Activated naive CD8-positive, alpha-beta T cell treated with anti-CD3 and anti-CD28 coated beads for 36 hours (primary cell): ENCODE measurements at places on chromosomes 5 and 9. TPM values are rescaled to one million over a fixed set of nuclear protein-coding genes. Genes with fewer than 3 reads are reported as not detected.

C9orf50 gene
- total RNA-seq, result not detected

AQP3 gene
- total RNA-seq, result 2.3 TPM

SLC34A3 gene
- total RNA-seq, result not detected

CKS2 gene
- 343 TPM for total RNA-seq

ANXA2R gene
- 8.5 TPM for total RNA-seq

DNA sequence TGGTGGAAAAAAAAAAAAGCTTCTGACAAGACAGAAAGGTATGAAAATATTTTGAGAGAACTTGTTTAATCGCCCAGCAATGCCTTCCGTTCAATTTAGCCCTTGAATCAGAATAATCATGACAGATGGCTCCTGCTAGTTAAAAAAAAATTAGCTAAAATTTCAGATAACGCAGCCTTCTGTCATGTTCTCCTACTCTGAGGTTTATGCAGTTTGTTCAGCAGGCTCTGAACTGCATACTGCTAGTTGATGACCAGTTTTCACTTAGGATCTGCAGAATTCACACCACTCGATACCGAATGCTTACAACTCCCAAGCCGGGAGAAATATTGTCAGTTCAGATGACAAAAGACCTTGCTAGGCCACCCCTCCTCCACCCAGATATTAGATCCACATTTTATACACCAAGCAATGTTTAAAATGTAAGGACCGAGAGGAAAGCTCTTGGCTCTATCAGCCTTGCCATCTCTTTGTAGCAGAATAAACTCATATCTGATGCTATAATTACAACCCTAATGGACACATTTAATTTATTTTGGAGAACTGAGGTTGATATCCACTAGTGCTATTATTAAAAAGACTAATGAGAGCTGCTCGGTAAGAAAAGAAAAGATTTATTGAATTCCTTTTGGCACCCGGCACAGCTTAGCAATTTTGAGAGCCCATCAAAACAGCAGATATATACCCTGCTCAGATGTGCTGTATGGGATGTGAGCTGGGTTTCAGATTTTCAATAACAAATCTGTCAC lies 322.8 kb downstream of the GLIS3 start:
- DNase-seq, result no peak

GRCh38 chr5:54997081-54997480 lies 11.7 kb upstream of the ESM1 start:
- no peak for DNase-seq

DNA sequence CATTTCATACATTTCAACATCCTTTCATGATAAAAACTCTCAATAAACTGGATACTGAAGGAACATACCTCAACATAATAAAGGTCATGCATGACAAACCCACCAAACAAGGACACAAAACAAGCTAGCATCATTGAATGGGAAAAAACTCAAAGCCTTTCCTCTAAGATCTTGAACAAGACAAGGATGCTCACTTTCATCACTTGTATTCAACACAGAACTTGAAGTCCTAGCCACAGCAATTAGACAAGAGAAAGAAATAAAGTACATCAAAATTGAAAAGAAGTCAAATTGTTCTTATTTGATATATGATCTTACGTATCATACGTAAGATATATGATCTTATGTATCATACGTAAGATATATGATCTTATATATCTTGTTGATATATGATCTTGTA lies 5.3 kb downstream of the MRPL50 start:
- no peak for DNase-seq

GRCh38 chr9:20508242-20508641 lies 114.1 kb downstream of the MLLT3 start:
- DNase-seq, result no peak

DNA sequence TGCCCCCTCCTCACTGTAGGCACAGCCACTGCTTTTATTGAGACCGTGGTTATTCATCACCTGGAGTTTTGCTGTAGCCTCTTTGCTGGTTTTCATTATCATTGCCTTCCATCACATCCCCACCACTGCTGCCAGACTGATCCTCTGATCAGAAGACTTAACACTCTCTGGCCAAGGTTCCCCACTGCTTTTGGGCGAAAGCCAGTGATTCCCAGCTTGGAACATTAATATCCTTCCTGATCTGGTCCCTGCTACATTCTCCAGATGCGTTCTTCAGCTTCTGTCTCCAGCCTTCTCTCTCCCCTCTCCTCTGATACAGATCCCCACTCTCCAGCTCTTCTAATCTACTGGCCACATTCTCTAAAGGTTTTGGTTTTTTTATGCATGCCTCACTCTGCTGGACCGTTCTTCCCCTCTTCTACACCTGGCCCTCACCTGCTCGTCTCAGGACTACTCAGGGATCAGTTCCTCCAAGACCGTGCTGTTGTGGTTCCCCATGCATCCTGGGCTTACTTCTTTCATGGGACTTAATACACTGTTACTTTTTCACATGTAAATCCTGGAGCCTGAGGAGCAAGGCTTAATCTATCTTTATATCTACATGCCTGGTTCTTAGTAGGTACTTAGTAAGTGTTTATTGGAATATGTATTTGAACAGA lies 115.0 kb downstream of the PRKACG start:
- no peak for DNase-seq

DNA sequence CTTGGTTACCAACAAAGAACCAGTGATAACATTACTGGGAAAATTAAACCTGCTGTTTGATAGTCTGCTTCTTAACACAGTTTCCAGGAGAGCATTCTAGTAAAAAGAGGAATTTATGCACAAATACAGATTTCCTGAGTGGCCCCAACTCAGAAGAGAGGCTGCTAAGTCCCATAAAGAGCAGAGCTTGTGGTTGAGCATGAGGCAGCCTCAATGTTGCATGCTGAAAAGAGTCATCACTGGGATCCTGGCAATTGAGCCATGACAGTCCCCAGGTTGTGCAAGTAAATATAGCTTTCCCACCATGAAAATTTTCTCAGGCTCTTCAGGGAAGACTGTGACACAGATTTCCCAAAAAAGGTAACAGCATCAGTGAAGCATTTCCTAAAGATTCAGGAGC lies 47.5 kb upstream of the ADRB2 start:
- DNase-seq, result no peak

GRCh38 chr9:112852741-112853504 lies 37.8 kb downstream of the SLC46A2 start:
- DNase-seq, result no peak

- no peak for DNase-seq
These were observed 4.5 kb upstream of the LMX1B start for GRCh38 chr9:126609191-126609590.

DNA sequence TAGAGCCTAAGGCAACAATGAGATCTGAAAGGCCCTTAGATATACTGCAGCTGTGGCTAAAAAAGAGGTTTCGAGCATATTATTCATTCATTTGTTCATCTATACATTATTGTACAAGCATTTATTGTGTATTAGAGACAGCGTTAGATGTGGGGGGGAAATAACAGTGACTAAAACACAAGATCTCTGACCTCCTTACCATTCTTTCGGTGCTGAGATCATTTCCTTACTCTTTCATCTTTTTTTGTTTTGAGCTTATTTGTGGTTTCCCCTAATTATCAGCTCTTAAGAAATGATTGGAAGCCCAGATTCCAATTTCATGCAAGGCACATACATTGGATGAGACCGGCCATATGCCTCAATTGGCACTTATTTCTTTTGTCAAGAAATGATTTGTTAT lies 113.2 kb downstream of the SEC61B start:
- DNase-seq, result no peak

GRCh38 chr9:103730866-103731265 lies 363.2 kb upstream of the SMC2 start:
- DNase-seq, result no peak

GRCh38 chr5:168291342-168291963 lies at the start of gene WWC1:
TSS of gene WWC1 (plus strand) at chr5:168291645. CDS start at chr5:168292153, 508 bp downstream.
- DNase-seq, result peak; percentile 63

- no peak for DNase-seq
These were observed 1.6 kb upstream of the CFAP90 start for GRCh38 chr5:7852542-7852941.

DNA sequence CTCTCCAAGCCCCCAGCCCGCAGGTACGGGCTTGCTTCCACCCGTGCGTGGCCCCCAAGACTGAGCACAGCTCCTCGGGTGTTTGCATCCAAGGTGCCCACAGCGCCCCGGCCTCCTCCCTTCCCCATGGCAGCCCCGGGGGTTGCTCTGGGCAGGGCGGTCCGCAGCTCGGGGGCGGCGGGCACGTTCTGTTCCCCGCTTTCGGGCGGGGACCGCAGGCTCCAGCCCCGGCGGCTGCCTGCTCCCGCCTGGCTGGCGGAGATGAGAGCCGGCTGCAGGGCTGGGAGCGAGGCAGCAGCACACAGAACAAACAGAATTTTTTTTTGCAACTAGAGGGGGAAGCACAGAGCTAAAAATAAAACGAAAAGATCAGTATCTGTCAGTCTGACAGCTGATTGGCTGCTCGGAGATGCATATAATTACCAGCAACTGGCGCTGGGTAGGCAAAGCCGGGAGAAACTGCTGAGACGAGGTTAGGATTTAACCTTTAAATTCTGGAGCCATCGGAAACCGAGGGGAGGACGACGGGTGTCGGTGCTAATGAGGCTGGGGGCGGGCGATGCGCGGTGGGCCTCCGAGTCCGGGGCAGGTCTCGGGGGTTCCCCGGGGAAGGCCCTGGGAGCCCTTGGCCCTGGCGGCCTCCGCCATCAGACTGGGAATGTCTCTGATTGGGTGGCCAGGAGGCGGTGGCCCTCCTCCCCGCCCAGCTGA lies 142.7 kb upstream of the IER5L start:
- DNase-seq, result peak; percentile 48

- no peak for DNase-seq
These were observed 166.1 kb downstream of the MARCHF11 start for GRCh38 chr5:16013334-16014065.

- no peak for DNase-seq
These were observed 30.3 kb upstream of the HMGCR start for GRCh38 chr5:75306746-75307145.

DNA sequence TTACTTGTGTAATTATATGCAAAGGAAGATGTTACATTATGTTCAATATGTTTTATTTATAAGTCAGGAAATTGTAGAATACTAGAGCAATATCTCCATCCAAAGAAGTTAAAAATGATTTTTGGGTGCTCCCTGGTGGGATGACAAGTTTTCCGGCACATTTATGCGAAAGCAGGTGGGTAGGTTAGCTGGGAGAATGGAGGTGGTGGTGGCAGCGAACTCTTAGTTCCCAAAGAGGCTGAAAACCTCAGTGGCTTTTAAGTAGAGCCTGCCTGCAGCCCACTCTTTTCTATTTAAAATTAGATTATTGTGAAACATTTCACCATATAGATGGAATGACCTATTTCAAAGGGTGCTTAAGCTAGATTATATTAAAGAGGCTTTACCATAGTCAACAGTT lies 51.8 kb downstream of the ANKRD33B start:
- DNase-seq, result no peak

DNA sequence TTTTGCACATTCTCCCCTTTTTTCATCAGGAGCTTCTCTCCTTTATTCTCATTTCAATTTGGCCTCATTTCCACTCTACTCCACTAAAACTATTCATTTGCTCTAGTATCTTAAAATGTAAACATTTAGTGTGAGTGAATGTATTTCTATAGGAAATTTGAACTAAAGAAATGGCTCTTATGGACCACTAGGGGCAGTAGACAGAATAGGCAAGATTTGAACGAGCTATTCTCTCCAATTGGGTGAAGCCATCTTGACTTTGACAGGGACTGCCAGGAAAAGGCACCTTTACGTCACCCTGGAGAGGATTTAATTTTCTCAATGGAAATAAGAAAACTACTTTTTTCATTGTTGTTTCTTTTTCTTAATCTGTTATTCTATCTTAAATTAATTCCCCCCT lies 666.3 kb downstream of the DNAH5 start:
- DNase-seq, result no peak

GRCh38 chr5:179698935-179699615 lies at the start of gene CANX:
TSS of gene CANX (plus strand) at chr5:179698967. CDS start at chr5:179705682, 6,715 bp downstream.
- DNase-seq, result no peak

DNA sequence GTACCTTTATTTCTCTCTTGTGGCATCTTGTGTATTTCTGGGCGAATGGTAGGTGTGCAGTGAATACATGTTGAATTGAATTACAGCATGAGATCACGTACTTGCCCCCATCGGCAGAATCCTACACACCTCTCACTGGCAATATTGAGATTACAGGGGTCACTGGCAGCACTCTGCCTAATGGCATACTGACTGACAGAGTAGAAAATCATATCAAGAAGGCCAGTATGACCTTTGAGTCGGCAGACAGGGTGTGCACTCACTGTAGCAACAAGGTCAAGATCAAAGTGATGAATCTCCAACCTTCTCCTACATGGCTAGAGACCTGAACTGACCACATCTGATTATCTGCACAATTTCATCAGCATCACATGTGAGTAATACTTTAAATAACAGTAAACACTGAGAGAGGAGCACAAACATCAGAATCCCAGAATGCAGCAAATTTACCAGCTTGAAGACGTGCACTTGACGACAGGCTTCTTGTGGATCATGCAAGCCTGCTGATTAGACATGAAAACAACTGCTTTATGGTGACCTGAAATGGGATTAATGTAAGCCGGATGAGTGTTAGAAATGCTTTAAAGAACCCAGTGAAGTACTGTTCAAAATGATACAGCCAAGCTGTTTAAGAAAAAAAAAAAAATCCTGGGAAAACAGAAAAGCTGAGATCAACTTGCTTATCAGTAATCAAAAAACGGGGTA lies 267.1 kb upstream of the EFNA5 start:
- no peak for DNase-seq
